ENCODE measurements at places on chromosomes 1 and 21.
A peak's percentile ranks its signal among the peaks of the same experiment; 100 is the strongest.

GRCh38 chr1:101338714-101339430 lies 102.1 kb downstream of the S1PR1 start:
- no peak for DNase-seq

- DNase-seq, result no peak
Measured at GRCh38 chr21:36710729-36711048, 11.8 kb downstream of the SIM2 start.

DNA sequence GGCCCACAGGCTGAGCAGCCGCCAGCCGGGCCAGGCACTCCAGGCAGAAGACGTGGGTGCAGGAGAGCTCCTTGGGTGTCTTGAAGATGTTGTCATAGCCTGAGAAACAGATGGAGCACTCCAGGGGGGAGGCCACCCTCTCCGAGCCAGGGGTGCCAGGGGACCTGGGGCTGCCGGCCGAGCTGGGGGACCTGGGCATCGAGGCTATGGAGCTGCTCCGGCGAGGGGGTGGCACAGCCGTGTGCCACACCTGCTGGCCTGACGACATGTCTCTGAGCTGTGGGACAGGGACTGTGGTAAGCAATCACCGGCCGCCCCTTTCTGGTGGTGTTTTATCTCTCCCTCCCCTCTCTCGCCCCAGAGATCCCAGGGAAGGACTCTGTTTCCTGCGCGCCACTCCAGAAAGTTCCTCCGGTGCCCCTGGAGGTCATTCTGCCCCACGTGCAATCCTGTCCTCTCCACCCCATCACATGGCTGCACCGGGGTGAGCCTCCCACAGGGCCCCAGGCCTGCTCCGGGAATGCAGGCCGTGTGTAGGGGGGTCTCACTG lies 1.7 kb downstream of the RNF223 start:
- DNase-seq, result no peak

DNA sequence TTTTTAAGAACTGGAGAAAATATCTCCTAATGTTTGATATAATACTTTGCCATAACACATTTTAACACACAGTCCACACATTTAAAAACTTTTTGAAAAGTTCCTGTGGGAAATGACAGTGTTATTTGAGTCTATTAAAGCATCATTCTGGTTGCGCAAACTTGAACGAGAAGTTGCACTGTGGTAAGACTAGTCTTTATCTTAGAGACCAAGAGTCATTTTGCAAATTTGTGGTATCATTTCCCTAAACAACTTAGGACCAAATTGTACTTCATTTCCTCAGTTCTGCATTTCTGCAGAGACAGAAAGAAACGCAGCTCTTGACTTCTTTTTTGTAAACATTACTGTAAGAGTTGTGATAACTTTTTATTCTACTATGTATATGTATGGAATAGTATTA lies at the start of gene RGS18:
TSS of gene RGS18 (plus strand) at position 282 of the 400 bp plus-strand sequence. CDS start 176 bp downstream, outside the sequence.
- DNase-seq, result peak; percentile 2

GRCh38 chr1:147853391-147853790 lies 49.2 kb upstream of the GJA8 start:
- DNase-seq, result no peak

DNA sequence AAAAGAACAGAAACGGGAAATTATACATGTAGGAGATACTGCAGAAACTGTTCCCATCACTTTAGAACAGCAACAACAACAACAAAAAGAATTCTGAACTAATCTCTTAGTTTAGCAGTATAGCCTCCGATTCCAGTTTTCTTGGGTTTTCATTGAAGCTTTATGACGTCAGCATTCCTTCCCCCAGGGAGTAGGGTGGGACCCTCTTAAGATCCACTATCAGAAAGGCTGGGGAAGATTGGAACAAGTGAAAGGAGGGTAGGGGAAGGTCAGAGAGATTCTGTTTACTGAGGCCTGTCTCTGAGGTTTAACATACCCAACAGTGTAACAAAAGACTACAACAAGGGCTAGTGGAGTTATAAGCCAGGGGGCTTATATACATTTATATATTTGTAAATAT lies 121.4 kb upstream of the OLFM3 start:
- no peak for DNase-seq

- no peak for DNase-seq
Measured at GRCh38 chr1:229161740-229162139, 109.2 kb upstream of the RAB4A start.
